ENCODE measurements at places on chromosomes 7 and 10.

DNA sequence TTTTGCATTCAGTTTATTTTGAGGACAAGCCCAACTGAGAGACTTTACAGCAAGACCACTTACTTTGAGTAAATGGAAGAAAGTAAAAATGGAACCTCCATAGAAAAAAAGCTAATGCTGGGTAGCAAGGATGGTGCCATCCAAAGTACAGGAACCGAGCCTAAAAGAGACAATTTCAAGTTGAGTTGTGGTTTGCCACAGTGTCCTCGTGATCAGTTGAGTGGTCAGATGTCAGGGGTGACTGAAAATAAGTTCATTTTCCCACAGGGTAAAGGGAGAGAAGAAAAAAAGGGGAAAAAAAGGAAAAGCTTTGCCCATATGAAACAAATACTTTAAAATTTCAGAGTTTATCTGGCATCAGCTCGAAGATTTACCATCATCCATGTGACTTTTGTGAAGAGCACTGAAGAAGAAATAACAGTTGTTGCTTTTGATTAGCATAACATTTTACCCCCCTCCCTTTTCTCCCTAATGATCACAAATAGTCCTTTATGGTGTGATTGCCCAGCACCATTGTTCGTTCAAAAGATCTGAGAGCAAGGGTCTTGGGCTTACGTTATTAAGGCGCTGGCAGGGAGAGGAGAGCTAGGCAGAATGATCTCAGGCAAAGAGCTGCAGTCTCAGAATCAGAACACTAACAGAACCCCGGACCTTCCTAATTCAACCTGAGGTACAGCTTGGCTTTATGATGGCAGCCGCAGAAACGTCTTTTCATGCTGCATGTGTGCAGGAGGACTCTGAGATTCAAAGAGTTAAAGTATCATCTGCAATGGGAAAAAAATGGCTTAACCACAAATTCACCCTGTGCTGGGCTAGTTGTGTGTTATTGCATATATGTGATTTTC, 338.1 kb downstream of the RNLS start:
- DNase-seq: no peak
- no peaks in the 10 kb centered on the region for H3K36me3 ChIP-seq
- H3K27me3 ChIP-seq: no peaks in the 10 kb centered on the region
- H3K27ac ChIP-seq: no peak overlapping the region
- no peaks in the 10 kb centered on the region for H3K4me1 ChIP-seq

GRCh38 chr7:117098457-117098856, 145.2 kb downstream of the ST7 start:
- no peaks in the 10 kb centered on the region for H3K36me3 ChIP-seq
- H3K4me1 ChIP-seq: no peaks in the 10 kb centered on the region
- H3K4me3 ChIP-seq: no peak overlapping the region
- no peak for DNase-seq
- no peaks in the 10 kb centered on the region for H3K27me3 ChIP-seq

- no peak for DNase-seq
- no peak overlapping the region for H3K4me3 ChIP-seq
- H3K27me3 ChIP-seq: no peaks in the 10 kb centered on the region
- no peaks in the 10 kb centered on the region for H3K36me3 ChIP-seq
- H3K27ac ChIP-seq: no peak overlapping the region
These were observed 163.0 kb downstream of the DNAJB6 start for GRCh38 chr7:157499835-157500153.

DNA sequence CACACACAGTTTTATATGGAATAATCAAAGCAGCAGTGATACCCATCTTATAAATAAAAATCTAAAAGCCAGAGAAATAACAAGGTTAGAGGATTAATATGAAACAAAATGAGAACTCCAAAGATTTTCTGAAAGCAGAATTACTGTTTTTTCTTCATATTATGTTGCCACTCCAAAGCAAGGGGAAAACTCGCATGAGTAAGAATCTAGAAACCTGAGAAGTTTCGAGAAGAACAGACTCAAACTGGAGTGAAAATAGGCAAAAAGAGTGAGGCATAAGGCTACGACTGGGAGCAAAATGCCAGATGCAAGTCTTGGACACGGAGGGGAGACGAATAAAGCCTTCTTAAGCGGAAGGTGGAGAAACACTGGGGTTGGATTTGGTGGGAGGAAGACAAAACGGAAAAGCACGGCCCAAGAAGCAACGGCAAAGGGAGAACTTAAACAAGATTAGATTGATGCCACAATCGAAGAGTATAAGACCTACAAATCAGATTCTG, 923 bp downstream of the TNPO3 start:
- peak overlapping the region; percentile 98 for H3K4me3 ChIP-seq
- no peaks in the 10 kb centered on the region for H3K4me1 ChIP-seq
- H3K27ac ChIP-seq: peak overlapping the region; percentile 98
- no peaks in the 10 kb centered on the region for H3K36me3 ChIP-seq
- DNase-seq: no peak

DNA sequence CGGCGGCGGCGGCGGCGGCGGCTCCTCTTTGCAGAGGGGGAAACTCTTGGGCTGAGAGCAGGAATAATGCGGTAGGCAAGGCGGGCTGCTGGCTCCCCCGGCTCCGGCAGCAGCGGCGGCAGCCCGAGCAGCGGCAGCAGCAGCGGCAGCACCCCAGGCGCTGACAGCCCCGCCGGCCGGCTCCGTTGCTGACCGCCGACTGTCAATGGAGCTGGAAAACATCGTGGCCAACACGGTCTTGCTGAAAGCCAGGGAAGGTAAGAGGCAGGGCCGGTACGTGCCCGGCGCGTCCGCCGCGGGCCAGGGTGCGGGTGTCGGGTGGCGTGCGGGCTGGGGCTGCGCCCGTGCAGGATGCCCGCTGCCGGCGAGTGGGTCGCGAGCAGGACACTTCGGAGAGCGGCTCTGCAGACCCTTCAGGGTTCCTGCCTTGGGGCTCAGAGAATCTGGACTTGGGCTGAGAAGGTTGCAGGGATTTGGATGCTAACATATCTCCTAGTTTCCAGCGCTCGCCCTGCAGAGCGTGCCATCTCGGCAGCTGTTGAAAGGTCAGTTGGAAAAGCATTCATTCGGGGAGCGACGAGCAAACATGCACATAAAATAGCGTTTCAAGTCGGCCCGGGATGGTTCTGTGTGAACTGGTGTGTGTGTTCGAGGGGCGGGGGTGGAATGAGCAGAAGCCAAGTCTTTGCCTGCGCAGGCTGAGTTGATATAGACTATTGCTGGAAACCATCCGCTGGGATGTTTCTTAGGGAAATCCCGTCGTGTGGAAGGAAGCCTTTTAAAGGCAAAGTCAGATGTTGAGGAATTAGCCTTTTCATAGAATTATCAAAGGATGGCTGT, 562 bp downstream of the GRK5 start:
- peak overlapping the region; percentile 94 for H3K27ac ChIP-seq
- H3K36me3 ChIP-seq: no peaks in the 10 kb centered on the region
- no peaks in the 10 kb centered on the region for H3K27me3 ChIP-seq
- peak overlapping the region; percentile 58 for H3K4me3 ChIP-seq

DNA sequence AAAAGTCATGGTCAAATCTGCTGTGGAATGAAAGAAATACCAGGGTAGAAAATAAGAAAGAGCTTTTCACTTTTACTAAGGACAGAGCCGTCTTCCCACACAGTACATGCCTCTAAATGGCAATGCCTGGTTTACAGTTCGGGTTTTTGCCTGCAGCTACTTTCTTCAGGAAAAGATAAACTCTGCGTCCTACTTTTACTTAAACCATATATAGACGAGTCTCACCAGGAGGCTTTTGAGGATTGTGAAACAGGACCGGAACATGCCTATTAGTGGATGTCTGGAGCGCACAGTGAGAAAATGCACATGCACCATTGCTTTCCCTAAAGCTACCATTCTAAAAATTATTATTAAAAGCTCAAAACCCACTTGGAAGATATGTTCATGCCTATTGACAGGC, 70.5 kb downstream of the KLF6 start:
- H3K4me1 ChIP-seq: no peaks in the 10 kb centered on the region
- no peak overlapping the region for H3K27ac ChIP-seq
- H3K4me3 ChIP-seq: no peak overlapping the region

DNA sequence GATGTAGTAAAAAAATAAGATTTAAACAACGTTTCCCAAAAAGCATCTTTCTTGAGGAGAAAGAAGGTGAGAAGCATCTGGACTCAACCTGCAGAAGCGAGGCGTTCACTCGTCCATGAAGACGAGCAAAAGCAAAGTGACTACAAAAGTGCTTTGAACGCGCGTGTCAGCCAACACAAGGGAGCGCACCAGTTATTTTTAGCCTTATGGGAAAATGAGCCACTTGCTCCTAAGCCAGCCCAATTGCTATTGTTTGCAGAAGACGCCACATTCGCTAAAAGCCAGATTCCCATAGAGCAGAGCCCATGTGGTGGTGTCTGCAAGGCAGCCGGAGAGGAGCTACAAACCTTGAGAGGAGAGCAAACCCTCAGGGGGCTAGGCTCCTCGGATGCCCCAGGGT, 122.5 kb downstream of the FAM53B start:
- no peak overlapping the region for H3K27ac ChIP-seq
- peaks cover 2% of the 10 kb centered on the region for H3K4me1 ChIP-seq
- H3K27me3 ChIP-seq: no peaks in the 10 kb centered on the region

DNA sequence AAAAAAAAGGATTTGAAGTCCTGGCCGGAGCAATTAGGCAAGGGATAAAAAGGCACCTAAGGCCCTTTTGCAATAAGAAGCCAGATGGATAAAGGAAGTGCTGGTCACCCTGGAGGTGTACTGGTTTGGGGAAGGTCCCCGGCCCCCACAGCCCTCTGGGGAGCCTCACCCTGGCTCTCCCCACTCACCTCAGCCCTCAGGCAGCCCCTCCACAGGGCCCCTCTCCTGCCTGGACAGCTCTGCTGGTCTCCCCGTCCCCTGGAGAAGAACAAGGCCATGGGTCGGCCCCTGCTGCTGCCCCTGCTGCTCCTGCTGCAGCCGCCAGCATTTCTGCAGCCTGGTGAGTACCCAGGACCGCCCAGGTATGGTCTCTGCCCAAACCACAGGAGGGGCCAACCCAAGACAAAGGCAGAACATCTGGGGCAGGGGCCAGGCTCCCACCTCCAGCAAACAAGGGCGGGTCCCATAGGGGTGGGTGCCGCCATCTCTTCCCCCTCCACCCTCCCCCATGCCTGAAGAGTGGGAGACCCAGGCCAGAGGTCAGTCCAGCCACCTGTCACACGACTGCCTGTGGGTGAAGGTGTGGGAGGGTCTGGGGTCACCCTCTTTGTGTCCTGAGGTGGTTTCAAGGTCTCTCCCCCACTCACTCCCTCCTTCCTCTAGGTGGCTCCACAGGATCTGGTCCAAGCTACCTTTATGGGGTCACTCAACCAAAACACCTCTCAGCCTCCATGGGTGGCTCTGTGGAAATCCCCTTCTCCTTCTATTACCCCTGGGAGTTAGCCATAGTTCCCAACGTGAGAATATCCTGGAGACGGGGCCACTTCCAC, at the start of gene PILRB:
PILRB (plus strand) TSS at position 91 of the 830 bp plus-strand sequence; CDS start at position 277, 186 bp downstream.
- no peak within 1 kb of the TSS for H3K27ac ChIP-seq
- no peaks in the 10 kb centered on the region for H3K4me1 ChIP-seq
- no peak within 1 kb of the TSS for H3K4me3 ChIP-seq
- H3K27me3 ChIP-seq: no peaks in the 10 kb centered on the region
- peaks cover 39% of the 10 kb centered on the region for H3K36me3 ChIP-seq

DNA sequence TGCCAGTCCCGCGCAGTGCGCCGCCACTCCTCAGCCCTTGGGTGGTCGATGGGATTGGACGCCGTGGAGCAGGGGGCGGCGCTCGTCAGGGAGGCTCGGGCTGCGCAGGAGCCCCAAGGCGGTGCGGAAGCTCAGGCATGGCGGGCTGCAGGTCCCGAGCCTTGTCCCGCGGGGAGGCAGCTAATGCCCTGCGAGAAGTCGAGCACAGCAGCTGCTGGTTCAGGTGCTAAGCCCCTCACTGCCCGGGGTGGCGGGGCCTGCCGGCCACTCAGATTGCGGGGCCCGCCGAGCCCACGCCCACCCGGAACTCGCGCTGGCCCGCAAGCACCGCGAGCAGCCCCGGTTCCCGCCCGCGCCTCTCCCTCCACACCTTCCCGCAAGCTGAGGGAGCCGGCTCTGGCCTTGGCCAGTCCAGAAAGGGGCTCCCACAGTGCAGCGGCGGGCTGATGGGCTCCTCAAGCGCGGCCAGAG, 14.4 kb upstream of the WASL start:
- no peaks in the 10 kb centered on the region for H3K4me1 ChIP-seq
- H3K36me3 ChIP-seq: no peaks in the 10 kb centered on the region
- H3K27ac ChIP-seq: no peak overlapping the region
- no peak for DNase-seq
- no peaks in the 10 kb centered on the region for H3K27me3 ChIP-seq
- H3K4me3 ChIP-seq: no peak overlapping the region

GRCh38 chr7:1586827-1587705, 17.2 kb upstream of the PSMG3 start:
- H3K27ac ChIP-seq: no peak overlapping the region
- no peaks in the 10 kb centered on the region for H3K27me3 ChIP-seq
- no peak for DNase-seq
- H3K36me3 ChIP-seq: no peaks in the 10 kb centered on the region
- no peak overlapping the region for H3K4me3 ChIP-seq

- H3K36me3 ChIP-seq: no peaks in the 10 kb centered on the region
- no peak overlapping the region for H3K27ac ChIP-seq
- H3K27me3 ChIP-seq: no peaks in the 10 kb centered on the region
- no peaks in the 10 kb centered on the region for H3K4me1 ChIP-seq
- no peak for DNase-seq
These were observed 180.5 kb upstream of the PDE1C start for GRCh38 chr7:32250471-32251260.
